Activated CD4-positive, alpha-beta memory T cell treated with anti-CD3 and anti-CD28 coated beads, Interleukin-2, amount 10 ng/mL, durations not matched to agents 7 days and 5 days (primary cell): ENCODE measurements at places on chromosomes 2 and 18. TPM values are rescaled to one million over a fixed set of nuclear protein-coding genes. Genes with fewer than 3 reads are reported as not detected.

IL1F10 gene
- not detected for total RNA-seq

- no peak for DNase-seq
Observed at GRCh38 chr2:62040926-62041325, 135.5 kb downstream of the COMMD1 start.

DNA sequence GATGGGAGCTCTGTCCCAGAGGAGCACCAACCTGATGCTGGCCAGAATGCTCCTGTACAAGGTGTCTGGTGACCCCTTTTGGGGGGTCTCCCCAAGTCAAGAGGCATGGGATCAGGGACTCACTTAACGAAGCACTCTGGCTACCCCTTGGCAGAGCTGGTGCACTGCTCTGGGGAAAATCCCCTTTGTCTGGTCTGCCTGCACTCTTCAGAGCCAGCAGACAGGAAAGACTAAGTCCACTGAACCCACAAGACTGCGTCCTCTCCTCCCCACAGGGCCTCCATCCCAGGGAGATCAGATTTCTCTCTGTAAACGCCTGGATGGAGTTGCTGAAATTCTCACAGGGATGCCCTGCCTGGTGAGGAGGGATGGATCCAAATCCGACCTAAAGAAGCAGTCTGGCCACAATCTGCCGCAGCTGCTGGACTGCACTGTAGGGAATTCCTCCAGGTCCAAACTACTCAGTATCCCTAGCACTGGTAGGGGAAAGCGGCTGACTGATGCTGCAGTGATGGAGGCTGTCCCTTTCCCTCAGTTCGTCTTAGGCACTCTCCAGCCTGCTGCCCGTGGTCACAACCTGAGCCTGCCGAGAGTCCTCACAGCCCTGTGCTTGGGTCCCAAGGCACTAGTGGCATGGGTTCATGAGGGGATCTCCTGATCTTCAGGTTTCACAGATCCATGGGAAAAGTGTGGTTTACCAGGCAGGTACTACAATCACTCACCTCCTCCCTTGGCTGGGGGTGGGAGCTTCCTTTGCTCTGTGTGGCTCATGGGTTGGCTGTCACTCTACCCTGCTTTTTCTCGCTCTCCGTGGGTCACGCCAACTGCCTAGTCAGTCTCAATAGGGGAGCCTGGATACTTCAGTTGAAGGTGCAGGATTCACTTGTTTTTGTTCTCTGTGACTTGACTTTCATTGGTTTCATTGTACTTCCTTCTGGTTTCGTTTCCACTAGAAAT lies 98.6 kb downstream of the SLC4A10 start:
- DNase-seq = no peak

- no peak for DNase-seq
Observed at GRCh38 chr2:204250692-204251091, 294.6 kb upstream of the PARD3B start.

GRCh38 chr2:190126798-190127197 lies 64.3 kb upstream of the MSTN start:
- DNase-seq = no peak

ADCYAP1 gene
- total RNA-seq = not detected

GRCh38 chr18:79397247-79397829 lies 1.6 kb downstream of the NFATC1 start:
- DNase-seq = no peak
